ENCODE measurements at places on chromosomes 3 and 15.

DNA sequence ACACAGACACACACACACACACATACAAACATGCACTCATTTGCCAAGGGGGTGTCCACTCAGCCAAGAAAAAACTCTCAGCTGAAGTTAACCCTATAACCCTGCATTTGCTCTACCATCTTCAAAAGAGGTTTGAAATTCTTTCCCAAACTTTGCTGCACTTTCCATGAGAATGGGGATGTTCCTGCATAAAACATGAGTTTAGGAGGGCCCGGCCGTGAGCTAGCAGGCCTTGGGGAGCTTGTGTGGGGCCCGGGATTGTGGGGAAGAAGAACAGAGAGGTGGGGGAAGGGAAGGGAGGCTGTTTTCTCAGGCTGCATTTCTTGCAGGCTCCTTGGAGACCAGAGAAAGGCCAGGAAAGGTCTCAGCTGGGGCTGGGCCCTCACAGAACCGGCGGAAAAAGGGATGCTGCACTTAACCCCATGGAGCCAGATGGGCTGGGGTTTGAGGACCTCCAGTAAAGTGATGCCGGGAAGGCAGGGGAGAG, 40.8 kb downstream of the SEMA5B start:
- DNase-seq, result no peak

GRCh38 chr3:2810723-2811122, 299.5 kb downstream of the IL5RA start:
- no peak for DNase-seq

DNA sequence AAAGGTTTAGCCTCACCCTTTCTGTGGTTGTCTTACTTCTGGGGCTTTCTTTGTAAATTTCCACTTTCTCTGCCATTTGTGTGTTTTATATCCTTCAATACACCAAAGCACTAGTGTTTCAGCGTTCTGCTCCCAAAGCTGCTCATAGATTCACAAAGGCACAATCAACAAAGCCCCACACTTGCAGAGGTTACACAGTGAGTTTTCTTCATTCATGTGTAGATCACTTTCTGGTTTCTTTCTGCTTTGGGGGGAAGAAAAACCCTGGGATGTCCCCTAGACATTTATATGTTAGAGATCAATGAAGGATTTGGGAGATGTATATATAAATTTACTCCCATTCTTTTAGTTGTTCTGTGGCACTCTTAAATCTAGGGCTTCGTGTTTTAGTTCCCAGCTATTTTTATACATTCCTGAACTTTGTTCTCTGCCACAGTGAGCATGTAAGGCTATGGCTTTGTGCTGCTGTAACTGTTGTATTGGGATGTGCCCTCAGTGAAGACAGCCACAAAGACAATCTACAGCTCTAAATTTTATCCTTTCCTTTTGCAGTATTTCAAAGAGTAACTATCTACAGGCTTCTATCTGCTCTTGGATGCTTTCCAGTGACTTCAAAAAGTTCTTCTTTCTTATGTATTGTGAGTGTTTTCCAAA, 636.5 kb downstream of the ZBBX start:
- DNase-seq, result no peak

DNA sequence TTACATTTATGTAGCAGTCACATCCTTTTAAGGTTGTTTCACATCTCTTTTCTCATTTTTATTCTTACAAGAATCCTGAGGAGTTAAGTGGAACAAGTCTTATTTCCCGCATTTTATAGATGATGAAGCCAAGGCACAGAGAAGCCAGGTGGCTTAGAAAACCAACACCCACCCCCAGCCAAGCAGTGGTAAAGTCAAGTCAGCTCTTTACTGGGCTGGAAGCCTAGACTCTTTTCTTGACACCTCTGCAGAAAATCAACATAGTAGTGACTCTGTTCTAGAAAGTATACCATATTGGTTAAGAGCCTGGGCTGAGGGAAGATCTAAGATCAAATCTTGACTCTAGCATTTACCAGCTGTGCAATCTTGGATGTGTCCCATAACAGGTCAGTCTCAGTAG, 195.7 kb downstream of the KCNAB1 start:
- DNase-seq, result no peak

DNA sequence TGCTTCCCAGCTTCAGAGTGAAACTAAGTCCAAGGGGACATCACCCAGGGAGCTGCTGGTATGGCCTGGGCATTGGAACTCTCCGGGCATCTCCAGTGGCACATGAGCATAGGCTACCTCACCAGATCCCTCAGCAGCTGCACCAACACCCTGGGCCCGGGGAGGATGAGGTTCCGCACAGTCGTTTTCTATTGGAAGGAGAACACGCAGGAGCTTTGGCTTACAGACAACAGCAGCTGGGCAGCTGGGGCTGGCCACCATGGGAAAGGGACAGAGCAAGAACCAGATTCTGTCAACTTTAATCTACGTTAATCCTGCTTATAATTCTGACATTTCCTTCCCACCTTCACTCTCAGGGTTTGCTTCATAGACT, 65.5 kb downstream of the MYO1E start:
- DNase-seq, result no peak

GRCh38 chr3:15633766-15634598, 32.4 kb downstream of the BTD start:
- DNase-seq, result no peak
